Type B pancreatic cell (in vitro differentiated cells): ENCODE measurements at places on chromosomes 5 and 9.

- DNase-seq = no peak
These were observed 41.3 kb downstream of the PFDN1 start for GRCh38 chr5:140261403-140262171.

DNA sequence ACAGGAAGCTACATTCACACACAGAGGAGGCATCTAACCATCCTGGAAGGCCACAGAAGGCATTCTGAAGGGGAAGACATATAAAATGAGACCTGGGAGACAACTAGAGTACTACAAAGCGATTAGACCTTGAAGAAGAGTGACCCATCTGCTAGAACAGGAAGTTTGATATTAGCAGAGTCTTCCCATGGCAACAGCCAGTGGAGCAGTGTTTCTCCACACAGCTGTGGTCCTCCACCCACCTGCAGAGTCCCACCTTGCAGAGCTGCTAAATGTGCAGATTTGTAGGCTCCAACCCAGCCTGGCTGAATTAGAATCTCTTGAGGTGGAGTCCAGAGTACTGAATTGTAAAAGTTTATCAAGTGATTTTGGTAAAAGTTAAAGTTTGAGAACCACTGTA, 267.0 kb downstream of the CETN3 start:
- DNase-seq = no peak

DNA sequence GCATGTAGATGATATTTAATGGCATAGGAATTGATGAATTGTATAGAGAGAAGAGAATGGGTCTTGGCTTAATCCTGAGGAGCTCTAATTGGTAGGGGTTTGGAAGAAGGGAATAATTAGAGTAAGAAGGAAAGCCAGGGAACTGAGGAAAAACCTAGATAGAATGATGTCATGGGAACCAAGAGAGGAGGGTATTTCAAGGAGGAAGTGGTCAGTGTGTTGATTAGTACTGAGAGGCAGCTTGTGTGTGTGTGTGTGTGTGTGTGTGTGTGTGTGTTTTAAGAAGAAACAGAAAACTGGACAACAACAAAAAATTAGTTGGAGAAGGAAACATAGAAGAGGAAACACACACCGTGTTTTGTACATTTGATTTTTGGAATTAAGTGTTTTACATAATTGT, 42.8 kb downstream of the MAST4 start:
- DNase-seq = no peak

DNA sequence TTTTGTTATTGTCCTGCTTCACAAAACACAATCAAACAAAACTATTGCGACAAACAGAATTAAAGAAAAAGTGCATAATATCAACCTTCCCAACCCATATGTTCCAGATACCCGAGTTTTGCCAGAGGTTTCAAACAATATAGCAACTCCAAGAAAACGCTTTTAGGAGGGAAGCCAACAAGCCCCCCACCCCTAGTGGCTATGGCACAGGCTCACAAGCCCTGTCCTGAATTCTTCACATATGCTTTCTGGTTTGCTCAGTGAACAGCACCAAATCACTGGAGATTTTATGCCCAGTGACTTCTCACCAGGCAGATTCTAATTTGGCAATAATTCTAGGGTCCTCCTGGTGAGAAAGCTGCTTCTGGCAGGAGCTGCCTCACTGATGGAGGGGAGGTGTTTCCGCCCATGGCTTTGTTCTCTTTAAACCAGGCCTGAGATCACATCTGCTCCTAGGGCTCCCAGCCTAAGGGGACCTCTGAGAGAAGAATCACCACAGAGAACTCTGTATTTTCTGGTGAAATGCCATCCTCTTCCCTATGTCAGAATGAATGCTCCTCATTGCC, 1982.4 kb downstream of the EFNA5 start:
- DNase-seq = no peak

GRCh38 chr9:125233678-125234077, 7.5 kb downstream of the HSPA5 start:
- no peak for DNase-seq

GRCh38 chr9:281741-282645, 67.3 kb downstream of the DOCK8 start:
- DNase-seq = no peak

GRCh38 chr5:73264631-73265030, 91.6 kb downstream of the TMEM174 start:
- no peak for DNase-seq

DNA sequence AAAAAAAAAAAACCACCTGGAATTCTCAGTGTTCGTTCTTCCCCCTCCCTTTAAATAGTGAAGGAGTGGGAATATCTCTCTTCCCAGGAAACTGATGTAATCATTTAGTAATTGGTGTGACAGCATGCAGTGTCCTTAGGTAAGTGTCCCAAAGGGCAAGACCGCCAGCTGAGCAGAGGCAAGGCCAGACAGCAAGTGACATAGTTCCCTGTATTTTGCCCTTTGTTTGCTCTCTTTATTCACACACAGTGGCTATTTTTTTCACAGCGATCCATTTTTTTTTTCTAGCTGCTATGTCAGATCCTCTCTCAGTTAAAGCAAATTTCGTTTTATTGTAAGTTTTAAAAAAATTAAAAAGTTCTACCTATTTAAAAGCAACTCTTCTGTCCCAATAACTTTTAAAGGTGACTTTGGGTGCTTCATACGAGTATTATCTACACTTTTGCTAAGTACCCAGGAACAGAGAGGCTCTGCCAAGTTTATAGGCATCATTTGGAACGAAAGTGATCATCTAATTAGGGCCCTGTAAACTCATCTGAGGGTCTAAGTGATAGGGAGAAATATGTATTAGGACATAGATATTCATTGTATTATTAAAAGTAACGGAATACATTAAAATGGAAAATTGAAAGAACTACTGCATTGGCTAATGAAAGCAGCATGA, 98.2 kb upstream of the ALDH1A1 start:
- no peak for DNase-seq

DNA sequence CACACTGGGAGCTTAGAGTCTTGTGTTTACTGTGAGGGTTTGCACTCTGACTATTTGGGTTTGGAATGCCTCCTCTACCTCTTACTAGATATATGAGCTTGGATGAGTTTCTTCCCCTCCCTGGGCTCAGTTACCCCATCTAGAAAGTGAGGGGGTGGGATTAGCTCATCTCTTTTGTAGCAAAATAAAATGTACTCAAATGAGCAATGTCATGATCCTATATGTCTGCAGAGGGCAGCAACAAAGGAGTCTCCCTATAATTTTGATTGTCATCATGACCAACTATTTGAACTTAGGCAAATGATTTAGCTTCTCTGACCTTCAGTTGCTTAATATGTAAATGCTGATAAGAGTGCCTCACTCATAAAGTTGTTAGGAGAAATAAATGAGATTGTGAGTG, 109.0 kb downstream of the DPYSL3 start:
- no peak for DNase-seq

DNA sequence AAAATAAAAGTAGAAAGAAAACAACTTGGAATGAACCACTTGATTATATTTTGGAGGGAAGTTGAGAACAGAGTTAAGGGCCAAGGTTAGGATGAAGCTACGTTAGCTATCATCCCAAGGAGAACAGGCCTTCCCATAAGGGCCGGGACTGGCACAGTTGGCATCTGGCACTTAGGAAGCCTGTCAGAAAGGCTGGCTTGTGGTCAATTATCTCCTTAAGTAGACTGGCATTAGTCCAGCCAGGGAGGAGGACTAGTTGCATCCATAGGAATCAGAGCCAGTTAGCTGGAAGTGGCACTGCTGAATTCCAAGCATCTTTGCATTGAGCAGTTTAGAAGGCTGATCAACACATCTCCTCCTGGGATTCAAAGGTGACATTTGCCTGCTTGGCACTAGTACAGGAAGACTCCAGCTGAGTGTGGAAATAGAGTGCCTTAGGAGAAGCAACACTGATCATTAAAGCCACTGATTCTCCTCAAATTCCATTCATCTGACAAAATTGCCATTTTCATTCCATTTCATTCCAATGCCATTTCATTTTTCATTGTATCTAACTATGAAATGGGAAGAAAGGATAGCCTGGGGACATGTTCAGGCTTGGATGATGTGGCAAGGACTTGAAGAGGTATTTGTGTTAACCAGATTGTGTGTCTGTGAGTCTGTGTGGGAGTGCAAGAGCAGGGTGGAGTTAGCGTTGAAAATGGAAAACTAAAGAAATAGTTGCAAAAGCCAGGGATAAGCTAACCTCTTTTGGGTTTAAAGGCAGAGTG, 5.5 kb downstream of the FOXB2 start:
- DNase-seq = no peak

DNA sequence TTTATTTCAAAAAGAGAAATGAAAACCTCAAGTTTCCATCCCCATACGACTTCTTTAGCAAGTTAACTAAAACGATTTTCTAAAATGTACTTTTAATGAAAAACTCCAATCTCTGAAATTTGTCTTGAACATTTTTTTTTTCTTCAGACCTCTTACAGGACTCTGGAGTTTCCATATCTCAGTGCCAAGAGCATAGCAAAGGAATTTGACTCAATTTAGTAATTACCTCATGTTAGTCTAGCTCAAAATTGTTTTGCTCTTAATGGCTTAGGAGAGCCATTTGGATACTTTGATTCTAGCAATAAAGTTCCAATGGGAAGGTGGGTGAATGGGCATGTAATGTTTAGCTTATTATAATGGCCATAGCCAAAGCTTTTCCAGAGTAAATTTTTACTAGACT, 26.0 kb upstream of the SPATA31D4 start:
- no peak for DNase-seq

GRCh38 chr9:112505086-112505485, 18.5 kb downstream of the KIAA1958 start:
- no peak for DNase-seq
